Adrenal gland (tissue), 19 donors: ENCODE measurements at places on chromosomes 5 and 9. TPM values are rescaled to one million over a fixed set of nuclear protein-coding genes. Genes with fewer than 3 reads are reported as not detected.

ACOT12 gene
- not detected for total RNA-seq

UBTD2 gene
- 22.7 TPM for total RNA-seq

SNAPC4 gene
- total RNA-seq: 5.5 TPM

TLN1 gene
- 269 TPM for total RNA-seq

- no peak overlapping the region for H3K27ac ChIP-seq
- H3K27me3 ChIP-seq: no peaks in the 10 kb centered on the region
- H3K4me3 ChIP-seq: no peak overlapping the region
- H3K36me3 ChIP-seq: no peaks in the 10 kb centered on the region
These were observed 225.4 kb upstream of the RFX3 start for GRCh38 chr9:3751125-3751758.

GRCh38 chr9:115162946-115163345 lies 45.0 kb upstream of the TNC start:
- H3K36me3 ChIP-seq: no peaks in the 10 kb centered on the region
- H3K4me3 ChIP-seq: no peak overlapping the region
- H3K27me3 ChIP-seq: no peaks in the 10 kb centered on the region

- no peak overlapping the region for H3K27ac ChIP-seq
- DNase-seq: no peak
- H3K4me1 ChIP-seq: peaks cover 10% of the 10 kb centered on the region
- no peaks in the 10 kb centered on the region for H3K27me3 ChIP-seq
- H3K36me3 ChIP-seq: no peaks in the 10 kb centered on the region
These were observed 21.1 kb downstream of the SRFBP1 start for GRCh38 chr5:121982893-121983285.

GFI1B gene
- total RNA-seq: not detected

DNA sequence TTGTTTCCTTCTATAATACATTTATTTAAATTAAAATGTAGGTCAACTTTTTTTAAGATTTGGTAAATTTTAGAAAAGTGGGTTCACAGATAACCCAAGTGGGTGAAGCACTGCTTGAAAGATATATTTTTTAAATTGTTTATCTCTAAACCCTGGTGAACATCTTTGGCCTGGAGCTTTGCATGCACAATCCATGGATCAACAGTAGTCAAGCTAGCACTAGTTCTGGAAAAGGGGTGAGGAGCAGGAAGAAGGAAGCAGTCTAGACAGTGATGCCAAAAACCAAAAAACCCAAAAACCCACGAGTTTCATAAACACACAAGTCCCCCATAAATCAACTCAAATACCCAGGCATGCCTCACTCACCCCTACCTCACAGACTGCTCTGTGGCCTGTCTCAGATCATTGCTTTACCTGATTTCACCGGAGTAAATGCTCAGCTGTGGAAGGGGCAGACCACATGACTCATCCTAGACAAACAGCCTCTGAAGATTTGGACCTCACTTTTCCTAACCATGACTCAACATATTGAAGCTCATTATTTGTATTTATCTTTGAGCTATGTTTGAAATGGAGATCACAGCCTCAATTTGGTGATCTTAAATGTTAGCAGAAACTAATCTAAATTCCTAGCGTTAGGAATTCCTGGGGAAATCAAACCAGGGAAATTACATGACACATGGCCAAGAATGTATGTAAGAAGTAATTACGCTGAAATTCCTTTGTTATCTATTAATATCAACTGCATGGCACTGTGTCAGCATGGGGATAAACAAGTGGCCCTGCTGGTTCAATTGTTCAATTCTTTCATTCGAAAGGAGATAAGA lies 149.6 kb downstream of the ZNF608 start:
- no peaks in the 10 kb centered on the region for H3K36me3 ChIP-seq
- H3K4me3 ChIP-seq: no peak overlapping the region
- H3K4me1 ChIP-seq: no peaks in the 10 kb centered on the region
- no peak overlapping the region for H3K27ac ChIP-seq
- no peak for DNase-seq

DNA sequence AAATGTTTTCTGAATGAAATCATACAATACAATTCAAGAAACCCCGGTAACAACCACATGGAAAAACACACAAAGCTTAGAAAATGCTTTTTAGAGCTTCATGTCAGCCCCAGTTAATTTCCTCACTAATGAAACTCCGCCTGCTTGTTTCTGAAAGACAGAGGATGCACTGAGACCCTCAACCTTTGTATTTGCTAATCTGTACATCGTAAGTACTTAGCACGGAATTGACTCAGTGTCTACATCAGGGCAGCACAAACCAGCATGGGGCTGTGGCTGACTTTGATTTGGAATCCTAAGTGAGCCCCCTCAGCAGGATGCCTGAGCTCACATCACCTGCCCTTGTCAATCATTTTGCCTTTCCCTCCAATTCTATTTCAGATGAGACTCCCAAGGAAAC lies 499.1 kb upstream of the MPDZ start:
- no peaks in the 10 kb centered on the region for H3K27me3 ChIP-seq
- H3K4me3 ChIP-seq: no peak overlapping the region
- H3K27ac ChIP-seq: no peak overlapping the region
- no peak for DNase-seq
- no peaks in the 10 kb centered on the region for H3K36me3 ChIP-seq

DNA sequence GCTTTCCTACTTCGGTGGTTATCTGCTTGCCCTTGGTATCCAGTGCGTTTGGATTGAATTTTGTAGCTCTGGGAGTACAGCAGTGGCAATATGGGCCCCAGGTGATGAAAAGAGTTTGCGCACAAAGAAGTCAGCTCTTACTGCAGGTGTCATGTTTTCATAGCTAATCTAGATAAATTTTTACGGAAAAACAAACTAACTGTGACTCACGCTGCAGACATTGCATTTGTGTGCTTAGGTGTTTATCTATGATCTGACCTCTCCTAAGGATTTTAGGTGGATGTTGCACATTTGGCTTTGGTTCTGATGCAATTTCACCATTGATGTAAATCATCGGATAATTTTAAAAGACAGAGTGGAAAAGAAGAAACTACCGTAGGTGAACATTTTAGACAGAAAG lies 92.1 kb downstream of the VCAN start:
- H3K27ac ChIP-seq: no peak overlapping the region
- no peaks in the 10 kb centered on the region for H3K4me1 ChIP-seq
- H3K27me3 ChIP-seq: no peaks in the 10 kb centered on the region
- no peak overlapping the region for H3K4me3 ChIP-seq

GRCh38 chr9:13806714-13807113 lies 507.2 kb downstream of the NFIB start:
- no peaks in the 10 kb centered on the region for H3K27me3 ChIP-seq
- H3K4me3 ChIP-seq: no peak overlapping the region
- no peak overlapping the region for H3K27ac ChIP-seq

DNA sequence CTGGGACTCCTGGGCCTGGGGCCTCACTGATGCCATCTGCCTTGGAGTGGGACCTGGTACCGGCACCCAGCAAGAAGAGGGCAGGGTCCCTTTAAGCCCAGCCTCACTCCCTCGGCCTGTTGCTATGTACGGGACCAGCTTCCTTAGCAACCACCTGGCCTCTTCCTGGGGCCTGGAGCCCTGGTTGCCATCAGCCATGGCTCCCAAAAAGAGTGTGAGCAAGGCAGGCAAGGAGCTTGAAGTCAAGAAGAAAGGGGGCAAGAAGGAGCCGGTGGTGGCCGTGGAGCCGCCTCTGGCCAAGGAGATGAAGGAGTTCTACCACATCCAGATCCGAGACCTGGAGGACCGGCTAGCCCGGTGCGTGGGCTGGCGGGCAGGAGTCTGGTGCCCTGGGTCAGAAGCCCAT lies at the start of gene CFAP157:
Gene CFAP157, plus strand, starts transcription at position 153 of the 406 bp plus-strand sequence. Its CDS starts 44 bp downstream, at position 197.
- no peak within 1 kb of the TSS for H3K27ac ChIP-seq
- no peaks in the 10 kb centered on the region for H3K27me3 ChIP-seq
- no peaks in the 10 kb centered on the region for H3K4me1 ChIP-seq
- H3K36me3 ChIP-seq: no peaks in the 10 kb centered on the region
- no peak for DNase-seq

GRCh38 chr9:36780186-36780585 lies 207.5 kb downstream of the MELK start:
- H3K4me3 ChIP-seq: no peak overlapping the region
- H3K27ac ChIP-seq: no peak overlapping the region
- H3K27me3 ChIP-seq: no peaks in the 10 kb centered on the region
- no peaks in the 10 kb centered on the region for H3K36me3 ChIP-seq
- H3K4me1 ChIP-seq: no peaks in the 10 kb centered on the region
- no peak for DNase-seq

DNA sequence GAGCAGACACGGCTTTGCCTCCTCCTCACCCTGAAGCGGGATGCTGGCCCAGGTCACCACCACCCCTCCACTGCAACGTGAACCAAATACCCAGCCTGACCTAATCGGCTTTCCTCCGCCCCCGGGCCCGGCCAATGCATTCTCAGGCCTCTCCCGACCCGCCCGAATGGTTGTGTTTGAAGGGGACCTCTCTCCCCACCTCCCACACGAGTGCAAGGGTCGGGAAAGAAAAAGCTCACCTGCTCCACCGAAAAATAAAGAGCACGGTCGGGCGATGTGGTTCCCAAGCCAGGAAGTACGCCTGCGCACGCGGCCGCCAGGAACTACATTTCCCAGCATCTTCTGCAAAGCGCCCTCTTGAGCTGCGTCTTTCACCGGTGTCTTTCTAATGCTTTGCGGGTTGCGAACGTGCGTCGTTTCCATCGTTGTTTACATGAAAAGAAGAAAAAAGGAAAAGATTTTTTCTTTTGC lies at the start of gene ZNF883:
Gene ZNF883, minus strand, starts transcription at position 282 of the 471 bp plus-strand sequence.
- H3K27ac ChIP-seq: no peak within 1 kb of the TSS
- no peaks in the 10 kb centered on the region for H3K36me3 ChIP-seq
- DNase-seq: peak; percentile 13
- H3K4me3 ChIP-seq: peak within 1 kb of the TSS; percentile 44

GRCh38 chr9:18438951-18439350 lies 35.0 kb upstream of the ADAMTSL1 start:
- no peaks in the 10 kb centered on the region for H3K36me3 ChIP-seq
- no peaks in the 10 kb centered on the region for H3K27me3 ChIP-seq
- no peak overlapping the region for H3K27ac ChIP-seq

- no peak overlapping the region for H3K4me3 ChIP-seq
- no peak overlapping the region for H3K27ac ChIP-seq
- no peaks in the 10 kb centered on the region for H3K36me3 ChIP-seq
- no peaks in the 10 kb centered on the region for H3K4me1 ChIP-seq
These were observed 5.9 kb downstream of the PCDHB6 start for GRCh38 chr5:141155540-141156374.

GRCh38 chr5:149581192-149581861 lies at the start of gene ARHGEF37:
TSS of gene ARHGEF37 (plus strand) at chr5:149581498. CDS start at chr5:149597770, 16,272 bp downstream.
- H3K27me3 ChIP-seq: no peaks in the 10 kb centered on the region
- peak within 1 kb of the TSS; percentile 75 for H3K27ac ChIP-seq
- H3K4me1 ChIP-seq: peaks cover 11% of the 10 kb centered on the region
- peak within 1 kb of the TSS; percentile 41 for H3K4me3 ChIP-seq

DNA sequence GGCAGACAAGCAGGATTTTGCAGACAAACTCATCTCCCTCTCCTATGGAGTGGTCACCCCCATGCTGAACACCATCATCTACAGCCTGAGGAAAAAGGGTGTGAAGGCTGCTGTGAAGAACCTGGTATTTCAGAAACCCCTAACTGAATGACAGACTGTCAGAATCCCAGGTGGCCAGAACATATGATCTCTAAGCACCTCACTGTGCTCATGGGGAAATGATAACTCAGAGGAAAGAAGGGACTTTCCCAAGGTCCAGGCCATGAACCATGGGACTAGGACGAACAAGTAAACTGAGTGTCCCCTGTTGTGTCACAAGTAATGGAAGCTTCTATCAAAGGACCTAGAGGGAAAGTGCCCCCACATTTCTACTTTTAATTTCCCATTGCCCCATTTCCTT lies 14.7 kb upstream of the RECK start:
- H3K4me1 ChIP-seq: no peaks in the 10 kb centered on the region
- DNase-seq: no peak
- no peak overlapping the region for H3K27ac ChIP-seq
- no peaks in the 10 kb centered on the region for H3K27me3 ChIP-seq

- H3K4me1 ChIP-seq: no peaks in the 10 kb centered on the region
- H3K27me3 ChIP-seq: no peaks in the 10 kb centered on the region
- H3K4me3 ChIP-seq: no peak overlapping the region
- H3K27ac ChIP-seq: no peak overlapping the region
- DNase-seq: no peak
These were observed 7.7 kb downstream of the AOPEP start for GRCh38 chr9:94734054-94734754.

DNA sequence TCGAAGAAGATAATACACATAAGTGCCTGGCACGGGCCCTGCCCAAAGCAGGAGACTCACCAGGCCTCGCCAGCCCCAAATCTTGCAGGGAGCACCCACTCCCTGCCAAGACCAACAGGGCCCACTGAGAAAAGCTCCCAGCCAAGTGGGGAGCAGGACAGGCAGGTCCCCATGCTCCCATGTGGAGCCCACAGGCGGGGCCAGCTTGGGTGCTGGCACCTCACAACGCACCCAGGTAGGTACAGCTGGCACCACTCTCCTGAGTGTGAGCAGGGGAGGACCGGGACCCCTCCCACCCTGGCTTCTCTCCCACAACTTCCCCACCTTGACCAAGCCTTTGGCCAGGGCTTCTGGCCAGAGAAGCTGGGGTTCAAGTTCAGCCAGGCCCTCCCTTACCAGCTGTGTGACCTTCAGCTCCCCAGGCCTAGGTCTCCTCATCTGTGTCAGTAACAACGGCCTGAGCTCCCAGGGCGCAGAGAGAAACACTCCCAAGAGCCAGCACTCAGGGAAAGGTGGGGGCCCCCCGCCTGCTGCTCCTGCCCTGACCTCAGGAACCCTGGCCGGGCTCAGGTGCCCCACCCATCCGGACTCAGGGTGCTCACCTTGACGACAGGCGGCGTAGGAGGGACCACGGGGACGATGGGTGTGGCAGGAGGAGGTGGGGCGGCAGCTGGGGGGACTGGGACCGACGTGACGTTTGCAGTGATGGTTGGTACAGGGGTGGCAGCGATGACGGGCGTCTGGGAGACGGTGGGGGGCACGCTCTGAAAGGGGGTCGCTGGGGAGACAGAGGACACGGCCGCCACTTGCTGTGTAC lies 17.8 kb downstream of the BRD3 start:
- DNase-seq: no peak
- H3K4me3 ChIP-seq: no peak overlapping the region
- no peaks in the 10 kb centered on the region for H3K36me3 ChIP-seq
- peaks cover 11% of the 10 kb centered on the region for H3K4me1 ChIP-seq
- no peak overlapping the region for H3K27ac ChIP-seq

DNA sequence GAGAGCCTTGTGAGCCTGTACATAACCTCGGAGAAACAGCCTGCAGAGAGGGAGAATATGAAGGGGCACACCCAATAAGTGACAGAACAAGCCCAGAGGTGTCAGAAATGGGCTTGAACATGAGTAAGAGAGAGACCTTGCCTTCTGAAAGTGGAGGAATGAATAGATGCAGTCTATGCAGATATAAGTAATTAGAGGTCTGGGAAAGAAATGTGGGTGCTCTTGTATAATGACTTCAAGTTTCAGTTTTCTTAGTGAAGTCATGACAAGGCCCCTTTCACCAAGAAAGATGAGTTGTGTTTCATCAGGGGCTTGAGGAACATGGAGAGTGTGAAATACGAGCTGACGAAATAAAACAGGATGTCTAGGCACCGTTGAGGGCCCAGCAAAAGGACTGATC lies 15.1 kb downstream of the GRAMD2B start:
- H3K27me3 ChIP-seq: no peaks in the 10 kb centered on the region
- H3K27ac ChIP-seq: no peak overlapping the region
